ENCODE measurements at places on chromosomes 1 and 21. TPM values are rescaled to one million over a fixed set of nuclear protein-coding genes. Genes with fewer than 3 reads are reported as not detected.
A peak's percentile ranks its signal among the peaks of the same experiment; 100 is the strongest.

- DNase-seq, result no peak
Observed at GRCh38 chr1:171052977-171053376, 37.7 kb upstream of the FMO3 start.

DNA sequence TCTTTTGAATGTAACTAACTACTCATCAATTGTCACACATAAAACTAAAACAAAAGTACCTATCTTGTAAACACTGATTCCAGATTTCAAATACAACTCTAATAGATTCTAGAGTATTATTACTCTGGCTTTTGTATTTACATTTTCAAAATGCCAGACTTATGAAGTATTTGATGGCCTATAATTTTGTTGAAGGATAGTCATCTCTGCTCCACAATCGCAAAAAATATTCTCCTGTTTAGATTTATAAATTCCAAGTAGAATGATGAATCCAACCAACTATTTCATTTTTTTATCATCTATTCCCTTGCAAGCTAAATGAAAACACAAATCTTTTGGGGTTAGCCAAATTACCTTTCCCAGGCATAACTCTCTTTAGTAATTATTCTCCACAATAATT, 75.0 kb upstream of the GUCA2A start:
- DNase-seq, result no peak

GRCh38 chr1:8424539-8425116, 106.7 kb downstream of the SLC45A1 start:
- DNase-seq, result no peak

- no peak for DNase-seq
Observed at GRCh38 chr21:42777757-42778344, 101.5 kb downstream of the WDR4 start.

- DNase-seq, result no peak
Observed at GRCh38 chr1:167375949-167376348, 142.4 kb downstream of the CD247 start.

DNA sequence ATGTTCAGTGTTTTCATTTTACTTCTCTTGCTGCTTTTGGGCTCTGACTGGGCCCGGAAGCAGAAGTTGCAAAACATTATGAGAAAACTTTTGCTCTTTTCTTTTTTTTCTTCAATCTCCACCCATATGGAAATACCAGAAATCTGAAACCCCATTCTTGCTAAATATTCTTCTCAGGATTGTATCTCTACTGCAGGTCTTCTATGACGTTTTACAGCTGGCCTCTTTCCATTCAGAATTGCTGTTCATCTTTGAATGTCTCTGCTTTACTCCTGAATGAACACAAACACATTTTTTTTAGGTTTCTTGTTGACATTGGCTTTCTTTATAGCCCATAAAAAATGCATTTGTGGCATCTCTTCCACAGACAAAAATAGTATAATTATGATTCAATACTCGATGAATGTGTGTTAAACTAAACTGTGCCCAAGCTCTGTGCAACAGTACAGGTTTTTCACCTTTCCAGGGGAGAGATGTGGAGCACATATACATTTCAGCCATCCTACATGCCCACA, 18.8 kb downstream of the PTPRC start:
- peak; percentile 98 for DNase-seq

GRCh38 chr21:35051287-35051818, 2.3 kb upstream of the RUNX1 start:
- peak; percentile 92 for DNase-seq

GRCh38 chr1:167566766-167567165, 13.2 kb upstream of the CREG1 start:
- DNase-seq, result no peak

KCNT2 gene
- total RNA-seq, result 8.0 TPM

TBX19 gene
- total RNA-seq, result not detected
